Mucosa of gallbladder (tissue), 1 donor: ENCODE measurements at places on chromosomes 13 and 19. TPM values are rescaled to one million over a fixed set of nuclear protein-coding genes. Genes with fewer than 3 reads are reported as not detected.

Gene SPC24
- total RNA-seq, result 2.1 TPM

DNA sequence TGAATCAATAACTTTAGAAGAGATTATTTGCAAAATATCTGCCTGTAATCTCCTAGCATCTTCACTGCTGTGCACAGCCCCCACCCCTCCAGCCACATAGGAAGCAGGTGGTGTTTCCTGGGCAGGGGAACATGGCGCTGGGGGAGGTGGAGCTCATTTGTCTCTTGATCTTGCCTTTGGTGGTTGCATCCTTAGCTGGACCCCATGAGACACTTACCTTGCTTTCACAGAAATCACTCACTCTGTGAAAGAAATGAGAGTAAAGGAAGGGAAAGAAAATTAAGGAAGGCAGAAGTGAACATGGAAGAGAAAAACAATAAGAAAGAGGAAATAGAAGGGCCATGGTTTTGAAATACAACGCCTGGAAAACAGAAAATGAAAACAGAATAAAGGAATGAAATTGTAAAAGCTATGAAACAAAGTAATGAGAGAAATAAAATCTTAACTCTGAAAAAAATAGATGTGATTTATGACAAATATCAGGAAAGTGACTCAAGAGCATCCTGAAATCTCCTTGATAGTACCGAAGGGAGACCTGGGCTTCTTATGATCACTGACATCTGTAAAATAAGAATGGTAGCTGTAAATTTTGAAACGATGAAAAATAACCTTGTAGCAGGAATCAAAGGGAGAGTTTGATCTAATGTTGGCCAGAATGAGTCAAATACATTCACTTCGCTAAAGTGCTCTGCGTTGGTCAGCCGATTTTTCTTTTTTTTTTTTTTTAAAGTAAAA lies 17.2 kb upstream of the RNASEH2B start:
- DNase-seq, result no peak

Gene SIGLEC6
- total RNA-seq, result 5.1 TPM

GRCh38 chr13:113144255-113144629 lies 14.2 kb upstream of the PROZ start:
- DNase-seq, result no peak

Gene COMP
- total RNA-seq, result 2.0 TPM

Gene VAV1
- 12.7 TPM for total RNA-seq
